ENCODE measurements at places on chromosomes 13 and 19.

DNA sequence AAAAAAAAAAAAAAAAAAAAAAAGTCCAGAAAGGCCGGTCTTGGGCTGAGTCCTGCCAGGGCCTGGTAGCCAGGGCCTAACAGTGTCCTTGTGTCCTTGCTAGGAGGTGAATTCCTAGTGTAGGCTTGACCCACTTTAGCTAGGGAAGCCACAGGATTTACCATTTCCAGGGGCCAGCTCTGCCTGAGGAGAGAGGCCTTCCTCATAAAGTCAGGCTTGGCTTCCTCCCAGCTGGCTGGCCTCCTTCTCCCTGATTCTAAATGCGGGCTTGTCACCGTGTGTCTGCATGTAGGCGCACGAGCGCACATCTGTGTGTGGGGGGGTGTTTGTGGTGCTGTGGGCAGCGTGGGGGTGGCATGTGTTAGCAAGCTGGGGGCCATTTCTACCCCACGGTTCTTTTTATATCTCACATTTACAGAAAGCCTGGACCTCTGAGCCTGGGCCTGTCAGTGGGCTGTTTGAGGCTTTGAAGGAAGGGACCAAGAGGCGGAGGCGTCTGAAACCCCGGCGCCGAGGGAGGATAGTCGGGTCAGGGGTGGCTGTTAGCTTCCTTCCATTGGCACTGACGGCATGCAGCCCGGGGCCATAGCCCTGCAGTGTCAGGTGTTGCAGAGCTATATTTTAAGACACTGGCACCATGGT lies 31.7 kb downstream of the IER2 start:
- peak; percentile 38 for DNase-seq

GRCh38 chr19:39377373-39378362 lies 13.2 kb downstream of the PAF1 start:
- no peak for DNase-seq

- no peak for DNase-seq
These were observed 24.6 kb downstream of the CDADC1 start for GRCh38 chr13:49272296-49272695.

DNA sequence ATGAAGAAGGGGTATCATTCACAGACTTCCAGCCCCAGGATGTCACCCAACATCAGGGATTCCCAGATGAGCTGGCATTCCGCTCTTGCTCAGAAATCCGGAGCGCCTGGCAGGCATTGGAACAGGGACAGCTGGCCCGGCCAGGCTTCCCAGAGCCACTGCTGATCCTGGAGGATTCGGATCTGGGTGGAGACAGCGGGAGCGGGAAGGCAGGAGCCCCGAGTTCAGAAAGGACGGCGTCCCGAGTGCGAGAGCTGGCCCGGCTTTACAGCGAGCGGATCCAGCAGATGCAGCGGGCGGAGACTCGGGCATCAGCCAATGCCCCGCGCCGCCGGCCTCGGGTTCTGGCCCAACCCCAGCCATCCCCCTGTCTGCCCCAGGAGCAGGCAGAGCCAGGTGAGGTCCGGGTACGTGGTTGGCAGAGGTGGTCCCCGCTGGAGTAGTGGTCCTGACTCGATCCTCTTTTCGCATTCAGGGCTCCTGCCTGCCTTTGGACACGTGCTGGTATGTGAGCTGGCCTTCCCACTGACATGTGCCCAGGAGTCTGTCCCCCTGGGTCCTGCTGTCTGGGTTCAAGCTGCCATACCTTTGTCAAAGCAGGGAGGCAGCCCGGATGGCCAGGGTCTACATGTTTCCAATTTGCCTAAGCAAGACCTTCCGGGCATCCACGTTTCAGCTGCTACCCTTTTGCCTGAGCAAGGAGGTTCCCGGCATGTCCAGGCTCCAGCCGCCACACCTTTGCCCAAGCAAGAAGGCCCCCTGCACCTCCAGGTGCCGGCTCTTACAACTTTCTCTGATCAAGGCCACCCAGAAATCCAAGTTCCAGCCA lies 11.0 kb downstream of the PLEKHG2 start:
- no peak for DNase-seq

DNA sequence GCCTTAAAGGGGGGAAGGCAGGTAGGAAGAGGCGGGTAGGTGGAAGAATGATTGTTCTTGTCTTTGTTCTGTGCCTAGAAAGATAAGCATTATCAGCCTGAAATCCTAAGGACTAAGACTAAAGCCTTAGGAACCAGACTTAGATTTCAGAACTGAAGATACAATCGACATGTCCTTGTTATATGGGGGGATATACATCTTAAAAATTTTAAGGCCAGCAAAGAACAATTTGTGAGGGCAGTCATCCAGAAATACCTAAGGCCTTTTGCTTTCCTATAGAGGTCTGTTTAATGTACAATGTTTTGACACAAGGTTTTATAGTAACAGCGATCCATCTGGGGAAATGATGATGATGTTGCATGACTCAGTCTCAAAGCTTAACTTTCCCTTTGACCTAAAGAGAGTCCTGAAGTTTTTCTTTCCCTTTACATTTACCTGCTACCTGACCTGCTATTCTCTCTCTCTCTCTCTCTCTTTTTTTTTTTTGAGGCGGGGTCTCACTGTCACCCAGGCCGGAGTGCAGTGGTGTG lies 20.2 kb upstream of the CEACAM6 start:
- DNase-seq = no peak

GRCh38 chr13:79870766-79871165 lies 389.8 kb downstream of the NDFIP2 start:
- DNase-seq = no peak

DNA sequence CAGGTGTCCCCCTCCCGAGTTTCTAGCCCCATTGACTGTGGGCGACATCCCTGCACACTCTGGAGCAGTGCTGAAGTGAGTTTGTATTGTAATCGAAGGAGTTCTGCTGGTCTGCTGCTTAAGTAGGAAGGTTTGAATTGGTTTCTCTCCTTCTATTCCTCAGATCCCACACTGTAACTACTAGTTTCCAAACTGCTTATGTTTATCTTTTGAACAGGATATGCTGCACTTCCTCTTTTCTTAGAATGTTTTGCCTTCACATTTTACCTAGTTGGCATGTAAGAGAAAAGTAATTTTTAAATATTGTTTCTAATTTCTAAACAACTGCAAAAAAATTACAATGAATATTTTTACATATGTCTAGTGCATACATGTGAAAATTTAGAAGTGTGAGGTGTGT lies 511.8 kb downstream of the KLF12 start:
- no peak for DNase-seq

GRCh38 chr13:52892925-52893324 lies 44.5 kb upstream of the PCDH8 start:
- no peak for DNase-seq

DNA sequence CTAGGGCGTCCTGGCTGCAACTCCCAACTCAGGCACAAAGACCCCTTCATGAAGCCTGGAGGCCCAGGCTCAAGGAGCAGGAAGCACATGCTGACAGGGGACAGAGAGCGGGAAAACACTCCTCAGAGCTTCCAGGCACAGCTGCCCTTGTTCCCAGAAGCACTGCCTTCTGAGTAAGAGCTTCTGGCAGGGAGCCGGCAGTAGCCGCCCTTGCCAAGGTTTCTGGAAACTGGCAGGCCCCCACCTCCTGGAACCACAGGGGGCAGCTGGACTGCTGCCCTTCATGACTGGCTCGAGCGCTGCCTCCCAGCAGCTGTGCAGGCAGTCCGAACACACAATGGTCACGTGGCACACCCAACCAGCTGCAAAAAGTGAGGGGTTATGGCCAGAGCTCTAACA lies 33.6 kb upstream of the EPHX3 start:
- DNase-seq = no peak

- DNase-seq = no peak
These were observed 14.5 kb upstream of the TNFAIP8L1 start for GRCh38 chr19:4624733-4625362.

GRCh38 chr19:5983367-5983955 lies 5.5 kb upstream of the RANBP3 start:
- no peak for DNase-seq

- DNase-seq = no peak
These were observed 13.1 kb upstream of the MTIF3 start for GRCh38 chr13:27463500-27463899.

DNA sequence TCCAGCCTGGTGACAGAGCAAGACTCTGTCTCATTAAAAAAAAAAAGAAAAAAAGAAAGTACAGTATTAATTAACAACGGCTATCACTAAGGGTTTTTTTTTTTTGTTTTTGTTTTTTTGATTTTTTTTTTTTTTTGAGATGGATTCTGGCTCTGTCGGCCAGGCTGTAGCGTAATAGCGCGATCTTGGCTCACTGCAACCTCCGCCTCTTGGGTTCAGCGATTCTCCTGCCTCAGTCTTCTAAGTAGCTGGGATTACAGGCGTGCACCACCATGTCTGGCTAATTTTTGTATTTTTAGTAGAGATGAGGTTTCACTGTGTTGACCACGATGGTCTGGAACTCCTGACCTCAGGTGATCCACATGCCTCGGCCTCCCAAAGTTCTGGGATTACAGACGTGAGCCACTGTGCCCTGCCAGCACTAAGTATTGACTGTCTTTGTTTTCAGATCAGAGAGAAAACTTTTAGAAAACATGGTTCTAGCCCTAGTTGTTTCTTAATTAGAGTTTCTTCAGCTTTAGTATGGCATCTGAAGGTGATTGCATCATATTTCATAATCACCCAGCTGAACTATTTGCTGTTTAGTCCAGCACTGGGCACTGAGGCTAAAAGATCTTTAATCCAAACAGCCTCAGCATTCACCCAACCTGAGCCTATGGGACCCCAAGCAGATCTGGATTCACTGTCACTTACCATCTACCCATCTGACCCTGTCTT lies 2.7 kb upstream of the GATAD2A start:
- no peak for DNase-seq

DNA sequence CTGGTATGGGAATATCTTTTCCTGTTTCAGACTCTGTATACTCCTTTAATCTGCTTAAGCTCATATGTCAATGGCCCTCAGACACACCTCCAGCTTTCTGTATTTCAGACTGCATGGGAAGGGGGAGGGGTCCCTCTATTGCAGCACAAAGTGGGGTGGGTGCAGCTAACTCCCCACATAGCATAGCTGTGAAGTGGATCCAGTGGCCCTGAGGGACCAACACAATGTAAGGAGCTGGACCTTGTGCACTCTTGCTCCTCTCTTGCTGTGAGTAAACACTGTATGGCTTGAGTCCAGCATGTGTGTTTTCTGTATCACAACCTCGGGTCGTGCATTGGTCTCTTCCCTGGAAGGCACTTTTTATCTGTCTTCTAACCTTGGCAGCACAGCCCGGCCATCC lies 669.9 kb downstream of the PCDH9 start:
- no peak for DNase-seq

- DNase-seq = no peak
These were observed 78.5 kb upstream of the NBEA start for GRCh38 chr13:34863360-34864135.

DNA sequence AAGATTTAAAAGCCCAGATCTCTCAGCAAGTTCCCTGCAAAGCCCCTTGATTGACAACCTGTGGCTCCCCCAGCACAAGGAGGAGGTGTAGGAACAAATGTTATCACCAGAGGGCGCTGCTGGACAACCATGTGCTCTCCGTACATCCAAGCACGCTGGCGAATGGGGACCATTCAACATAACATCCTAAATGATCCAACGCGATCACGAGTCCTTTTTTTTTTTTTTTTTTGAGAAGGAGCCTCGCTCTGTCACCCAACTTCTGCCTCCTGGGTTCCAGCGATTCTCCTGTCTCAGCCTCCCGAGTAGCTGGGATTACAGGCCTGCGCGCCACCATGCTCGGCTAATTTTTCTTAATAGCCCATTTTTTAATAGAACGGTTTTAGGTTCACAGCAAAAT lies 52.0 kb downstream of the NWD1 start:
- peak; percentile 75 for DNase-seq

DNA sequence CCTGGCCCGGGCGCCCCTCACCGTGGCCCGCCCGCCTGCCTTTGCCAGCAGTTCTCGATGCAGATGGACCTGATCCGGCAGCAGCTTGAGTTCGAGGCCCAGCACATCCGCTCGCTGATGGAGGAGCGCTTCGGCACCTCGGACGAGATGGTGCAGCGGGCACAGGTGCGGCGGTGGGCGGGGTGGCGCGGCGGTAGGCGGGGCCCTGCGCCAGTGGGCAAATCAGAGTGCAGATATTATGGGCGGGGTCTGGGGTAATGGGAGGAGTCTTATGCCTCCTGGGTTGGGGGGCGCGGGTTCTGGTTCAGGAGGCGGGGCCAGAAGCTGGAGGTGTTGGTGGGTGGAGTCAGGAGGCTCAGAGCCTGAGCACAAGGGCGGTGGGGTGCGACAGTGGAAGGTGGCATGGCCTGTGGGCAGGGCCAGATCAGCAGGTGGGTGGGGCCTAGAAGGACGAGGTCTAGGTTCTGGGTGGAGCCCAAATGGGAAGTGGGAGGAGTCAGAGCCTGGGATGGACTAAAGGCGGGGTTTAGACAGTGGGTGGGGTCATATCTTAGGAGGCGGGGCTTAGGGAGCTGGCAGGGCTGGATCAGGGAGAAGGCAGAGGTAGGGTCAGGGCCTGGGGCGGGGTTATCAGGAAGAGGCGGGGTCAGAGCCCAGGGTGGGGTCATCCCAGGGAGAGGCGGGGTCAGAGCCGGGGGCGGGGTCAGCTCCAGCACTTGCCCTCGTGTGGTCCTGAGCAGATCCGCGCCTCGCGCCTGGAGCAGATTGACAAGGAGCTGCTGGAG lies 5.6 kb downstream of the APC2 start:
- DNase-seq = no peak

GRCh38 chr19:46766569-46767317 lies 20.5 kb upstream of the STRN4 start:
- DNase-seq = peak; percentile 51

DNA sequence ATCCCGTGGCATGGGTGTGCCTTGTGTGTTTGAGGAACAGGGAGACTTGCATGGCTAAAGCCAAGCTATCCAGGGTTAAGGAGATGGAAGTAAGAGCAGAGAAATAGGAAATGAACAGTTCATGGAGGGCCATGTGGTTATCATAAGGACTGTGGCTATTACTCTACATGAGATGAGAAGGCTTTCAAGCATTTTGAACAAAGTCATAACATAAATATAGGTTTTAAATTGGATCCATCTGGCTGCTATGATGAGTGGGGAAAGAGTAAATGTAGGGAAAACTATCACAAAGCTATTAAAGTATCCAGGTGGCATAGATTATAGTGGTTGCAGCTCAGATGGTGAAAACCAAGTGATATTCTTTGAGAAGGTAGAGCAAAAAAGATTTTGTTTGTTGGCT lies 184.1 kb downstream of the PCDH17 start:
- DNase-seq = no peak

- DNase-seq = no peak
These were observed 20.1 kb downstream of the PLEKHF1 start for GRCh38 chr19:29685326-29685725.

DNA sequence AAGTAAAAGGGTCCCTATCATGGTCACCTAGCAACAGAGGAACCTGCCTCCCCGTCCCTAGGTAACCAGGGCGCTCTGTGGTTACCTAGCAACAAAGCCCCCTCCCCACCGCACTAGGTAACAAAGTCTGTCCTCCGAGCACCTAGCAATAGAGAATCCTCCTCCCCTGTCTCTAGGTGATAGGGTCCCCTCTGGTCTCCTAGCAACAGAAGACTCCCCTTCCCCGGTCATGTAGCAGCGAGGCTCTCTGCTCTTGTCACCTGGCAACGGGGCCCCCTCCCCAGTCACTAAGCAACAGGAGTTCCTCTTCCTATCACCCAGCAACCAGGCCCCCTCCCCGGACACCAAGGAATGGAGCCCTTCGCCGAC lies 307 bp downstream of the JOSD2 start:
- DNase-seq = no peak

GRCh38 chr19:57803594-57804325 lies 11.0 kb downstream of the ZNF552 start:
- no peak for DNase-seq

GRCh38 chr13:30486230-30487074 lies 20.7 kb upstream of the HMGB1 start:
- no peak for DNase-seq

- no peak for DNase-seq
These were observed 46.9 kb upstream of the UQCRFS1 start for GRCh38 chr19:29259867-29260281.

GRCh38 chr13:51781246-51782022 lies 22.5 kb downstream of the DHRS12 start:
- DNase-seq = no peak

Data from activated CD4-positive, alpha-beta T cell treated with anti-CD3 and anti-CD28 coated beads for 4 hours (primary cell).